ENCODE measurements at places on chromosomes 2 and 18.

DNA sequence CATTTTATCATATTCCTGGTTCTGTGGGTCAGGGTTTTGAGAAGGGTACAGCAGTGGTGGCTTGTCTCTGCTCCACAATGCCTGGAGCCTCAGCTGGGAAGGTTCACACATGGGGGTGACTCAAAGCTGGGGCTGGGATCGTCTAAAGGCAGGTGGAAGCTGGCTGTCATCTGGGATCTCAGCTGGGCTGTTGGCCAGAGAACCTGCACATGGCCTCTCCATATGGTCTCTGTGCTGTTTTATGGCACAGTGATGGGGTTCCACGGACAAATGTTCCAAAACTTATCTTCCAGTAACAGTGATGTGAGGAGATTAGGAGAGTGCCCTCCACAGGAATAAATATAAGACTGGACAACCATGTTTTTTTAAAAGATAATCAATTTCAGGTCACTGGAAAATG lies 191.4 kb downstream of the SS18 start:
- DNase-seq: no peak

DNA sequence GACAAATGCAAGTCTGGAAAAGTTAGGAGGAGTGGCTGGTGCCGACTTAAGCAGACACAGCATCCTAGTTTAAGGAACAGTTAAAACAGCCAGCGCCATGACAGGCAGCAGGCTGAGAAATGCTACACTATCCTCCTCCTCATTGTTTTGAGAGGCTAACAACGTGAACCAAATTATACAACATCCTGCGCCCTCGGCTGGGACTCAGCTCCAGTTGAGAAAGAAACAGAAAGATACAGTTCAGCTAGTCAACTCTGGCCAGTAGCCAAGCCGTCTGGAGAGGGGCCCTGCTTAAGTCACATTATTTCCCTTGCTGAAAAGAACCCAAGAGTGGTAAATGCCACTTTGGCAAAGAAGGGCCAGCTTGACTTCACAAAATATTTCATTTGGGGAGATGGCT lies 90.2 kb downstream of the BCL11A start:
- peak; percentile 36 for DNase-seq

- DNase-seq: peak; percentile 37
Measured at GRCh38 chr2:207239754-207240494, 74.2 kb upstream of the KLF7 start.

- peak; percentile 7 for DNase-seq
Measured at GRCh38 chr2:118774458-118775133, 72.9 kb downstream of the EN1 start.

GRCh38 chr2:174106736-174107135 lies 141.6 kb upstream of the SP3 start:
- DNase-seq: no peak

GRCh38 chr2:42216694-42217093 lies 47.5 kb downstream of the EML4 start:
- DNase-seq: peak; percentile 85

- DNase-seq: no peak
Measured at GRCh38 chr2:127909019-127909418, 23.3 kb upstream of the AMMECR1L start.

GRCh38 chr2:116645155-116645554 lies 1169.3 kb upstream of the DDX18 start:
- no peak for DNase-seq

- peak; percentile 70 for DNase-seq
Measured at GRCh38 chr2:222701721-222702131, 30.3 kb downstream of the MOGAT1 start.
